ENCODE measurements at places on chromosomes 4 and X. TPM values are rescaled to one million over a fixed set of nuclear protein-coding genes. Genes with fewer than 3 reads are reported as not detected.

DNA sequence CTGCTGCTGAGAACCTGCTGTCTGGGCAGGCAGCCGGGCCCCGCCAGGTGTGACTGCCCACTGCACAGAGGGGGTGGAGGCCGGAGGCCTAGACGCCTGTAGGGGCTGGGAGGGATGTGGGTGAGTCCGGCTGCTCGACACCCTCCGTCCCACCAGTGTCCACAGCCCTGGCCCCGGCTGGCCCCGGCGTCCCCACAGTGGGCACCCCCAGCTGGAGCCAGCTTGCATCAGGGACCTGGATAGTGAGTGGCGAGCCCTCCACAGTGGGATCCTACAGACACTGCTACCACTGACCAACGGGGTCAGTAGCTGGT lies 34.7 kb upstream of the SPON2 start:
- no peak overlapping the region for H3K27ac ChIP-seq
- H3K4me3 ChIP-seq: no peak overlapping the region
- no peak for DNase-seq

DNA sequence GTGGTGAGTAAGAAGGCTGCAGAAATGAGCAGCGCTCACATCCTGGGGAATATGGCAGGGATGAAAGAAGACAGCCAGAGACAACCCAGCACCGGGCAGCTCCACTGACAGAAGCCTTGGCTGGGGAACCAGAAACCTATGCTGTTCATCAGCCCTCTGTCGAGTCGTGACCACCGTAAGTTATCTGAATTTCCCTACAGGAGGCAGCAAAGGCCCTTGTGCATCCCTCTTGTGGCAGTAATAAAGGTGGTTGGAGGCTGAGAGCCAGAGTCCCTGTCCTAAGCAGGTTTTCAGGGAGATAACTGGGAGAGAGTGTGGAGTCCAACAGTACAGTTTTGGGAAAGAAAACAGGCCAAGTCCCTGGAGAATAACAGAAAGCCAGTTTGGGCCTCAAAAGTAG lies 194.0 kb upstream of the BOD1L1 start:
- no peak overlapping the region for H3K27ac ChIP-seq
- H3K27me3 ChIP-seq: no peaks in the 10 kb centered on the region
- peaks cover 6% of the 10 kb centered on the region for H3K36me3 ChIP-seq
- no peak for DNase-seq
- no peak overlapping the region for H3K4me3 ChIP-seq

DNA sequence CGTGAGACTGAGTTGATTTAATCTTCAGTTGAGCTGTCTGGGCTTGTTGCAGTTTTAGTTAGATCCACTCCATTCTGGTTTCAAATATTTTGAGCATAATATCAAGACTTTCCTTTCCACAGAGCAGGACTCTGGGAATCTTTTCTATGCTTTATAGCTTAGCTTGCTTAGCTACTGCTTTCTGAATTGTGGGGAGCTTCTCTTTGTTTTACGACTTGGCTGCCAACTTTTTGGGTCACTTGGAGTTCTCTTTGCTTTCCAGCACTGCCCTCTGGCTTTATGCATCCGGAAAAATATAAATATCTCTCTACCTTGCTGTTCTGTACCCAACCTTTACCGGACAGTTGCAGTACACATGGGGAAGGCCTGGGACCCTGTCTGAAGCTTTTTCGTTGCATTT lies 292.1 kb downstream of the STIM2 start:
- H3K4me1 ChIP-seq: no peaks in the 10 kb centered on the region
- no peaks in the 10 kb centered on the region for H3K36me3 ChIP-seq
- no peak overlapping the region for H3K27ac ChIP-seq

DNA sequence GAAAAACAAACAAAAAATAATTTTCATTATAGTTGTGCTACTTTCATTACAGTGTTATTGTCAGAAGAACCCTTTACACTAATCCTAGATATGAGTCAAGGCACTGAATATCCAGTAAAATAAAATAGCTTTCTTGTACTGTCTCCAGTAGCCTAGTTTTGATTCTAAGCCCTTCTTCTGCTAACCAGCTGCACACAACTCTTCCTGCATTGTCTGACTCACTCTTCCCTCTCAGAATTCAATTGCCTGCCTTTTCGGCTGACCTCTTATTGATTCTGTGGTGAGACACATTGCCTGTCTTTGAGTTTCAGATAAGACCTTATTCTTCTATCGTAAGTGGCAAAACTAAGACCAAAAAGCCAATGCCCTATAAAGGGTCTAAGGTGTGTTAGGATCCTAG lies 26.7 kb upstream of the PCDH18 start:
- no peak overlapping the region for H3K27ac ChIP-seq
- no peak overlapping the region for H3K4me3 ChIP-seq

GRCh38 chrX:48890934-48891401 lies 6.6 kb downstream of the TIMM17B start:
- peak overlapping the region; percentile 93 for H3K4me3 ChIP-seq
- peak overlapping the region; percentile 93 for H3K27ac ChIP-seq
- H3K36me3 ChIP-seq: no peaks in the 10 kb centered on the region
- no peaks in the 10 kb centered on the region for H3K27me3 ChIP-seq
- H3K4me1 ChIP-seq: peaks cover 26% of the 10 kb centered on the region

DNA sequence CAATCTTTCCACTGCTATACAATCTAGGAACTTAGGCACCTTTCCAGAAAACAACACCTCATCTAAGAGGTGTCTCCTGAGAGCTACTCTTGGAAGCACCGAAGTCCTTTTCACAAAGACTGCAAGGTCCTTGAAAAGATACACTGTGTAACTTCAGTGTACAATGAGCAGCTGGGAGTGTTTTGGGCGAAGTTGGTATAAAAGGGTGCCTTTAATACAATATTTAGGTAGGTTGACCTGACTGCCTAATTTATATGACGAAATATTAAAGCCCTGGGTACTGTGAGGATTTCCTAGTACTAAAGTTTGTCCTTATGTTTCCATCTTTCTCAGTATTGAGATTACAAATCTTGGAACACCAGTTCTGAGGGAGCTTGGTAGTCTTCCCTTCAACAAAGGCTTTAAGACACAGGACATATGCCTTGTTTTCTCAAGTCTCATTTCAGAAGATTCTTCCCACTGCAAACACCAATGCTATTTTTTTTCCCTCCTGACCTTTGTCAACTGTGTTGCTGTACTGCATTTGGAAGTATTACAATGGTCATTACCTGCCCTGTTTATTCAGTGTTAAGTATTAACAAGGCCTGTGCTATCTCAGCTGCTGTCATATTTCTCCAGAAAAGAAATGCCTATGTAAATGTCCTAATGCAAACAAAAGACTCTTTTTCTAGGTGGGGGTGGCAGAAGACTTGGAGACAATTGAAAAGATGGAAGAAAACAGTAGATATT lies 134.2 kb downstream of the MAML3 start:
- H3K36me3 ChIP-seq: no peaks in the 10 kb centered on the region
- H3K27me3 ChIP-seq: no peaks in the 10 kb centered on the region
- H3K4me3 ChIP-seq: no peak overlapping the region
- H3K27ac ChIP-seq: no peak overlapping the region
- peaks cover 6% of the 10 kb centered on the region for H3K4me1 ChIP-seq
- DNase-seq: no peak

DNA sequence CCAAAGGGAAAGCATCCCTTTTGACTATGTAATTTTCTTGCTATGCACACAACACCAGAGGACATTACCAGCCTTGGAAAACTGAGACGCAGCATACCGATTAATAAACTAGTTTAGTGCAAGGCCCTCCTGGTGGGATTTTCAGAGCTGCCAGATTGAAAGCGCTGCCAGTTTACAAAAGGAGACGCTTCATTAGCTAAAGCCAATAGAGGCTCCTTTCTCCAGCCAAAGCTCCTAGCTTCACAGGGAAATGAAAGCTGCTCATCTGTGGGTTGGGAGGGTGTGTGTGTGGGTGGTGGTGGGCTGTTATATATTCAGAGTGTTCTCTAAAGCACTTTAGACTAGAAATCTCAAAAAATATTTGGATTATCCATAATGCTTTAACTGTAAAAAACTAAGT lies 32.4 kb downstream of the SPANXN4 start:
- no peaks in the 10 kb centered on the region for H3K36me3 ChIP-seq
- no peaks in the 10 kb centered on the region for H3K27me3 ChIP-seq
- H3K4me1 ChIP-seq: no peaks in the 10 kb centered on the region
- no peak overlapping the region for H3K27ac ChIP-seq
- no peak overlapping the region for H3K4me3 ChIP-seq

DNA sequence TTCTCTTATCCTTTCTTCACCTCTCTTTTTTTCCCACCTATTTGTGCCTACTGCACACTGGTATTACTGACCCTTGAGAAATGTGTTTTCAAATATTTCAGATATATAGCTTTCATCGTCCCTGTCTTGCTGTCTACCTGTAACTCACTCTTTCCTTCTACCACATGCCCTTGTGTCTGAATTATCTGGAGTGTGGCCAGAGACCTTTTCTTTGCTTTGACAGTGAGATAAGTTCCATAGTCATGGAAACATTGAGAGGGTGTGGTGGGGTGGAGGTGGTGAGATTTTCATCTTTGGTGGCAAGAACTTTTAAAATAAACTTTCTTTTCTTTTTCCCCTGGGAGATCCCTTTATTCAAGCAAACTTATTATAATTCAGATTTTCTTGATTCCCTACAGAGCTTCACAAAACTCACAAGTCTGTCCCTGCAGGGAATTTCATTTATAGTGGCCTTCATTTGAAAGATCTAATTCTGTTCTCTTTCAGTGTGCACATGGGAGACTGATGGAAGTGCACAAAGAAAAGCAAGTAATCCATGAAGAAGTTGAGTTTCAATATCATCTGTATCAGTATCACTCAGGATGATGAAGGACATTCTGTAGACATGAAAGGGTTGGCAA lies 95.7 kb downstream of the SH2D1A start:
- H3K27me3 ChIP-seq: no peaks in the 10 kb centered on the region
- H3K27ac ChIP-seq: peak overlapping the region; percentile 2
- peaks cover 11% of the 10 kb centered on the region for H3K4me1 ChIP-seq
- H3K4me3 ChIP-seq: no peak overlapping the region

DNA sequence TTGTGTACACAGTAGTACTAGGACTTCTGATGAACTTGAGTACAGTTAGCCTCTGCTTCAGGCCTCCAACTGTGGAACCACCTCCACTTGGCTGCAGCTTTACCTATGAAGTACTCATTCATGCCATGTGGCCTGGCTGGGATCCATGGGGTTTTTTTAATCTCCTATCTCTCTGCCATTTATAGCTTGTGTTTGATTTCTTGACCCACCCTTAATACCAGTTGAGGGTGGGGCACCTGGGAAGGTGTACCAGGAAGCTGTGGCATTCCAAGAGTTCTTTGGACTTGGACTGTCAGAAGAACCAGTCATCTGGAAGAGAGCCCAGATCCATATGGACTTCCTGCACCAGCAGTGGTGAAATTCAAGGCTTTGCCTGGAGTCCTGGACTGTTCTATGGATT lies 230.1 kb downstream of the SHROOM3 start:
- no peak overlapping the region for H3K27ac ChIP-seq
- DNase-seq: no peak
- H3K27me3 ChIP-seq: peaks cover 11% of the 10 kb centered on the region
- no peaks in the 10 kb centered on the region for H3K4me1 ChIP-seq

DNA sequence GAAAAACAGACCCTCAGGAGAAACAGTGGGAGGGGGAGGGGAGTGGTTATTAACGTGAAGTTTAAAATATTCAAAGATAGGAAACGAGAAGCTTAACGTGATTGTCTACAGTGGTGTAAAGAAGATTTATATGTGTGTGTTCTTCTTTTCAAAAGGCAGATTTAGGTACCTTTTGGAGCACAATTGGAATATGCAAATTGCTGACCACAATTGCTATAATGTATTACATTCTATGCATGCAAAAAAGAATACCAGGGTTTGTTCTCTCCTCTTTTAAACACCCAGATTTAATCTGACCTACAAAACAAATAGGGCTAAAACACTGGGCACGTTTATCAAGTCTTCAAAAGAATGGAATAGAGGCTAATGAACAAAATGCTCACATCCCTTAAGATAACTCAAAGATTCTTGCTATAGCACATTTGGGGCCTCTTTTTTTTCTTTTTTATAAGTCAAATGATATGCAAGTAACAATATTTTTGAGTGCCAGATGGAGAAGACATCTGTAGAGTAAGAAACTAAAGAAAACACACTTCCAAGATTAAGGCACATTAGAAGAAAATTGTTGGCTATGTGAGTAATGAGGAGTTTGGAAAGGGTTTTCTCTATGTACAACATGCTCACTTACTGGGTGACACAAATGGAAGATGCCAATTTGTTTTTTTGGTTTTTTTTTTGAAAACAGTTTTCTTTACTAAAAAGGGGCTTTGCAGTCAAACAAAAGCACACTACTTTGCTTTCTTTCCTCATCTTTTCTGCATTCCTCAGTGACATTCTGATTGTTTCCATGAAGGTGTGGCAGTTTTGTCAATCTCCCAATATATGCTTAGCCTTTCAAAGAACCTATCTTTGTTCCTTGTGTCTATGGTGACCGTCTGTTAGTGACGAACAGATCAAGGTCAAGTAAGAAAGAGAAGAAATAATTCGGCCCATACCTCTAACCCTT lies 240.3 kb downstream of the PALLD start:
- no peak for DNase-seq
- H3K36me3 ChIP-seq: no peaks in the 10 kb centered on the region
- peaks cover 20% of the 10 kb centered on the region for H3K27me3 ChIP-seq
- H3K27ac ChIP-seq: no peak overlapping the region
- no peaks in the 10 kb centered on the region for H3K4me1 ChIP-seq

DNA sequence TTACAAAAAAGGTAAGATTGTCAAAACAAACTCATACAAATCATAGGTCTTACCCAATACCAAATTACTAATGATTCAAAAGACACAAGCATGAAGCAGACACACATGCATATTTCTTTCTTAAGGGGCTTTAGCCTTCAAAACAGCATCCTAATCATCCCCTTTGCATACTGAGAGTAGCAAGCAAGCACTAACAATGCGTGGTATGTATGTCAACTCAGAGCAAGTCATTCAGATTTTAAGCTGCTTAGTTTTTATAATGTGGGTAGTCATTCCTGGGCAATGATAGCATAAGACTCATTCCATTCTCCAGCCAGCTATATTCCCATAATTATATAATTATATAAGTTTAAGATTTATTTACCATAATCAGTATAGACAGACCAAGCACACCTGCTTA lies 219.6 kb downstream of the DKK2 start:
- H3K4me1 ChIP-seq: no peaks in the 10 kb centered on the region
- H3K27me3 ChIP-seq: no peaks in the 10 kb centered on the region
- no peak for DNase-seq
- H3K4me3 ChIP-seq: no peak overlapping the region

The GPAT3 gene
- polyA plus RNA-seq: 1.6 TPM

The TTC29 gene
- polyA plus RNA-seq: not detected

Measured in naive thymus-derived CD8-positive, alpha-beta T cell (primary cell).